ENCODE measurements at places on chromosomes 12 and 14.
A peak's percentile ranks its signal among the peaks of the same experiment; 100 is the strongest.

DNA sequence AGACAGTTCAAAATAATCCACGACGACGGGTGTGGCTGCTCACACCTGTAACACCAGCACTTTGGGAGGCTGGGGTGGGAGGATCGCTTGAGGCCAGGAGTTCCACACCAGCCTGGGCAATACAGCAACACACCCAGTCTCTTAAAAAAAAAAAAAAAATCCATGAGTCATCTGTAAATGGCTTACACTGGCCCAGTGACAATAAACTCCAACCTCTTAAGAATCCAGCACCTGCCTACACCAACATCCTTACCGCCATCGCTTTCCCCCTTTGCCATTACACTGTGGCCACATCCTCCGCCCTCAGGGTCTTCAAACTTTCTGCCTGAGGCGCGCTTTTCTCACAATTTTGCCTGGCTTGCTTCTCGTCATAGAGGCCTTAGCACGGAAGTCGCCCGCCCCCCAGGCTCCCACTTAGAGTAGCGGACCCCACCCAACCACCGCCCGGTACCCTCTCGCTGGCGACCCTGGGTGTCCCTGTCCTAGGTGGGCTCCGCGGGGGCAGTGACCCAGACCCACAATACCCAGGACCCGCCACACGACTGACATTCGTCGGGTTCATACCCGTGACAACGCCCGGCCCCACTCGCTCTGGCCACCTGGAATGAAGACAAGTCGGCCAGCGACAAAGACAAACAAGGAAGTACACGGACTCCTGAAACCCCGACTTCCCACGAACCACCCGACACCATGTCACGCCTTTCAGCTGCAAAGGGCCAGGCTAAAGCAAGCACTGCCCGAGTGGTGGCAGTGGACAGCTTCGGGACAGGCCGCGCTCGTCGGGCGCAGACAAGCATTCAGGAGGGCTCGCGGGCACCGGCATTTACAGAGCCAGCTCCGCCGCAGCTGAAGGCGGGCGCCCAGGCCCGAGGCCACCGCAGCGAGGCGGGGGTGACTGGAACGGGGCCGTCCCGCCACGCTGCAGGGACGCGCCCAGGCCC is 636 bp downstream of the GOLGA3 start:
- DNase-seq, result no peak

- DNase-seq, result no peak
Measured at GRCh38 chr12:115216301-115216700, 532.3 kb upstream of the TBX3 start.

GRCh38 chr14:34250959-34251358 is 211.1 kb downstream of the SPTSSA start:
- no peak for DNase-seq

- no peak for DNase-seq
Measured at GRCh38 chr12:80504389-80505163, 60.5 kb downstream of the PTPRQ start.

DNA sequence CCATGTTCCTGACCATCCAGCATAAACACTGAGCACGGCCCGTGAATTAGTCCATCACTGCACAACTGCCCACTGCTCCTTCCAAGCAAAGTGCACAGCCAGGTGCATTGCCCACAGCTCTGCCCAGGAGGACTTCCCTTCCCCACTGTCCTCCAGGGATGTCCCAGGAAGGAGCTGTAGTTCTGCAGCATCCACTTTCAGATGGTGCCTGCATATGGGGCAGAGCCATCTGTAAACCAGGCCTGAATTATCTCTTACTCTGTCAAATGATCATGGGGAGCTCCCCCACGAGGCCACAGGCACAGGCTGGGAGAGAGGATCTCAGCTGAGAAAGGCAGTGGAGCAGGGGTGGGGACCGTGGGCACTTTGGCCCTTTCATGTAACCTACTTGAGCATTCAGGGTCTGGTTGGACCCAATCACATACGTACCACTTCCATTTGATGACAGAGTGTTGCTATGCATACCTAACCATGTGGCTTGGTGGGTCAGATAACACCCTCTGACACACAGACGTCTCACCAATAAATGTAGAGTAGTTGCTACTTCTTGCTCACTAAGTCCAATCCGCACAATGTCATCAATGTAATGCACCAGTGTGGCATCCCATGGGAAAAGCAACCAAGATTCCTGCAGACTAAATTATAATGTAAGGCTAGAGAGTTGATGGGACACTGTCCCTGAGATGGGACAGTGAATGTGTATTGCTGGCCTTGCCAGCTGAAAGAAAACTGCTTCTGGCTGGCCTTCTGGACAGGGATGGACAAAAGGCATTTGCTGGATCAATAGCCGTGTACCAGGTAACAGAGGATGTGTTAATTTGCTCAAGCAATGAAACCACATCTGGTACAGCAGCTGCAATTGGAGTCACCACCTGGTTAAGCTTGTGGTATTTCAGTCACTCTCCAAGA is 113.8 kb upstream of the C14orf180 start:
- DNase-seq, result no peak

GRCh38 chr14:104891664-104892530 is 26.8 kb downstream of the CEP170B start:
- no peak for DNase-seq

- no peak for DNase-seq
Measured at GRCh38 chr12:98741556-98742265, 96.6 kb downstream of the APAF1 start.

DNA sequence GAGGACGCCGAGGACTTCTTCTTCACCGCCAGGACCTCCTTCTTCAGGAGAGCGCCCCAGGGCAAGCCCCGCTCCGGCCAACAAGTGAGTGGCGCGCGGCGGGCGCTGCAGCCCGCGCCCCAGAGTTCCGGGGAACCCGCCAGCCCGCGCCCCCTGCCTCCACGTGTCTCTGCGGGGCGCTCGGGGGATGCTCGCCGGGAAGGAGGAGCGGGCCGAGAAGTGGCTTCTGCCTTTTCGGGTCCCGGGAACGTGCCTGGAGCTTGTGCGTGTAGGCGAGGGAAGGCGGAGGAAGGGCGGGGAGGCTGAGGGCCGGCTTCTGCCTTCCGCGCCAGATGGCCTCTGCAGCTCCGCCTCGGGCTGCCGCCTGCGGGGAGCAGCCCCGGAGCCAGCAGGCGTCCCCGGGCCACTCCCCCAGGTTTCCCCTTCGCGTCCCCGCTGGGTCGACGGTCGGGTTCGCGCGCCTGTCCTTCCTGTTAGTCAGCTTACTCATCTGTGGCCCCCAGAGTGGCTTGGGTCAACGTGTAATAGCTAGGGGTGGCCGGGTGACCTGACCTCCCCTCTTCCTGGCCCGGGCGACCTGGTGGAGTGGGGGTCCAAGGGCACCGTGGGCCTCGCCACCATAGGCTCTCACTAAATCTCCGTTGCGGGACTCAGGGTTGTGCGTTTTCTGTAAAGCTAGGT is 505 bp downstream of the RASSF3 start:
- peak; percentile 59 for DNase-seq

DNA sequence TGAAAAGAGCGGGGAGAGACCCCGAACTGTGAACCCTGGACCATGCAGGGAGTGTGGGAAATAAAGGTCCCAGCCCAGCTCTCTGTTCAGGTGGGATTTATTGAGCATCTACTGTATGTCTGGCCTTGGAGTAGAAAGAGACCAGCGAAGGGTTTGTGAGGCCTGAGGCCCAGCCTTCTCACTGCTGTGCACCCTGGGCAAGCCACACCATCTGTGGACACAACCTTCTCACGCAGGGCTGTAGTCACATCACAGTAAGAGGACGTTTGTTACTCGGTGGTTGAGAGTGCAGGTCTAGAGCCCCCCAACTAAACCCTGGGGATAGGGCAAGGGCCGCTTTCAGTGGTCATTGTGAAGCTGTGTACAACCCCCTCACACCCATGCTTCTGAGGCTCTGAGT is 18.2 kb downstream of the FAM222A start:
- no peak for DNase-seq

DNA sequence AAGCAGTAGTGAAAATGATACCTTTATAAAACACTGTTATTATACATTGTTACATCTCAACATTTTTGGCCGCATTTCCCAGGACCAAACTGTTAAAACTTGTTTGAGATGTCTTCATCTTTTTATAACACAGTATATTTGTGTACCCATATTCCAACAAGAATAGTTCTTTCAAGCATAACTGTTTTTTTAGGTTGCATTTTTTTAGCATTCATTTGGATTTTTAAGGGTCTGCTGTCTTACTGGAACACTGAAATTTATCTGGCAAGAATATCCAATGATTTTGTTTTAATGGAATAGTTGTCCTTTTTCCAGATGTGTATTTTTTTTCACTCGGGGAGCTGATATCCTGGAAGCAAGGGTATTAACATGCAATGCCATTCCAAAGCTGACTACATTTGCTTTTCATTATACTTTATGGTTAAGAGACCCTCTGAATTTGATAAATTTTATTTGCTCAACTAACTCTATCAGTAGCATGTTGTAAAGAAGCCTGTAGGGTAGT is 8.9 kb upstream of the NAV3 start:
- no peak for DNase-seq

- DNase-seq, result no peak
Measured at GRCh38 chr12:113392988-113393579, 10.6 kb downstream of the SDS start.

- DNase-seq, result no peak
Measured at GRCh38 chr14:90697132-90697531, 119.1 kb downstream of the TTC7B start.

Measured in activated T-helper 1 cell treated with Interleukin-2 at 50 U/mL for 16 hours (primary cell).